SJSA1 (cell line): ENCODE measurements at places on chromosomes 11 and 22.
A peak's percentile ranks its signal among the peaks of the same experiment; 100 is the strongest.

GRCh38 chr22:20257212-20258020, 10.7 kb downstream of the RTN4R start:
- DNase-seq: no peak

GRCh38 chr11:134366254-134366653, 34.5 kb downstream of the GLB1L2 start:
- DNase-seq: no peak

GRCh38 chr11:39661890-39662289, 1797.6 kb downstream of the LRRC4C start:
- peak; percentile 30 for DNase-seq

- DNase-seq: no peak
Observed at GRCh38 chr11:9761441-9761945, 97.6 kb downstream of the SWAP70 start.

GRCh38 chr11:15194671-15195415, 80.1 kb downstream of the INSC start:
- DNase-seq: no peak
